ENCODE measurements at places on chromosomes 13 and 19.
A peak's percentile ranks its signal among the peaks of the same experiment; 100 is the strongest.

GRCh38 chr19:4980838-4981680, 12.1 kb downstream of the KDM4B start:
- no peak for DNase-seq

DNA sequence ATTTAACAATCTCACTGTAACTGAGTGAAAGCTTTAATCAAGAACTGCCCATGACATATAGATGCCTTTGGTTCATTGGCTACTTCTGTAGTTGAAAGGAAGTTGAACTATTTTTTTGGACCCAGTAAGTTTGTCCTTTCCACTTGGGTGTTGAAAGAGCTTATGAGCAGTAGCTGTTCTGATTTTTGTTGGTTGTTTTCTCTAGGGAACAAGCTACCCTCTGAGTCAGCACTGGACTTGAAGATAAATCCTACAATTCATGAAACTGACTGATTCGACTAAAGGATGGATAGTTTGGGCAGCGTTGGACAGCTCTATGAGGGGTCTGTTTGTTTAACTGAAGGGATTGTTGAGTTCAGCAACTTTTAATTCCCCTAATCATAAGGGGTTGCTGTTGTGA, 101.0 kb downstream of the PAN3 start:
- DNase-seq = no peak

- DNase-seq = peak; percentile 64
These were observed 24.3 kb downstream of the COLGALT1 start for GRCh38 chr19:17579661-17580244.

DNA sequence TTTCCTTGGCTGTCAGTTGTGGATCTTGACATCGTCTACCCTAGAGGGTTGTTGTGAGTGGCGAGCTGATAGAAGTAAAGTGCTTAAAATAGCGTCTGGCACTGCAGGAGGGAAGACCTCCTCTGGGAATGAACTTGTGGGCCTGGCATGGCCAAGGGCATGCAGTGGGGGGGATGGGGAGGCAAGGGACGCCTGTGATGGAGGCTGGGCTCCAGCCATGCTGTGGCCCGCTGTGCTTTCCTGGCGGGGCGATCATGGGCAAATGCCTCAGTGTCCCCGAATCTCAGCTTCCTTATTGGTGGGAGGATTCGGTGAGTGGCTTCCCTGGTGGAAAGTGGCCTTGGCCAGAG, 10.7 kb downstream of the CARM1 start:
- DNase-seq = no peak

DNA sequence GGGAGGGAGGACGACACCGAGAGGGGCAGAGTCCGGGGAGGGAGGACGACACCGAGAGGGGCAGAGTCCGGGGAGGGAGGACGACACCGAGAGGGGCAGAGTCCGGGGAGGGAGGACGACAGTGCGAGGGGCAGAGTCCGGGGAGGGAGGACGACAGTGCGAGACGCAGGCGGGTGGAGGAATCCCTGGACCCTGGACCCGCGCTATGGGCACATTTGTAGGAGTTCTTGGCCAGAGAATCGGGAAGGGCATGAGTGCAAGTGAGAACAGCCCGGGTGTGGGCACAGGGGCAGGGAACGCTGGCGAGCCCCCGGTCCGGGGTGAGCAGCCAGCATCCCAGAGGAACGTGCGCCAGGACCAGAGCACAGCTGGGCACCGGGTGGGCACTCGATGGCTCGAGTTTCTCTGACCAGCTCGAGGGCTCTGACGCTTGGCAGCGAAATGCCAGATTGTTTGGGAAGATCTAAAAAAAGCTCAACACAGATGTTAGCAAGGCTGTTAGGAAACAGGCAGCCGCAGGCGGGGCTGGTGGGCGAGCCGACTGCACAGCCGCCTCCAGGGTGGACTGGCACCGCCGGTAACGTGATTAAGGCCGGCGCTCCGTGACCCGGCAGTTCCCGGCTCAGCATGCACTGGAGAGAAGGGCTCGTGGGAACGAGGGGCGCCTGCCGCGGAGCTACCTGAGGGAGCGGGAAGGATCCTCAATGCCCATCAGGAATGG, 17.9 kb upstream of the C2CD4C start:
- DNase-seq = no peak

GRCh38 chr13:39370554-39370953, 232.4 kb downstream of the LHFPL6 start:
- no peak for DNase-seq

DNA sequence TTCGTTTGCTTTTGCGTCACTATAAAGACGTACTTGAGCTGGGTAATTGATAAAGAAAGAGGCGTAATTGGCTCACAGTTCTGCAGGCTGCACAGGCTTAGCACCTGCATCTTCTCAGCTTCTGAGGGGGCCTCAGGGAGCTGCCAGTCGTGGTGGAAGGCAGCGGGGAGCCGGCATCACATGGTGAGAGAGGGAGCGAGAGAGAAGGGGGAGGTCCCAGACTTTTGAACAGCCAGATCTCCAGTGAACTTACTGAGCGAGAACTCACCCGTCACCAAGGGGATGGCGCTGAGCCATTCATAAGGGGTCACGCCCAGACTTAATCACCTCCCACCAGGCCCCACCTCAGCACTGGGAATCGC, 58.7 kb upstream of the F7 start:
- no peak for DNase-seq
